ENCODE measurements at places on chromosomes 1 and 21.

DNA sequence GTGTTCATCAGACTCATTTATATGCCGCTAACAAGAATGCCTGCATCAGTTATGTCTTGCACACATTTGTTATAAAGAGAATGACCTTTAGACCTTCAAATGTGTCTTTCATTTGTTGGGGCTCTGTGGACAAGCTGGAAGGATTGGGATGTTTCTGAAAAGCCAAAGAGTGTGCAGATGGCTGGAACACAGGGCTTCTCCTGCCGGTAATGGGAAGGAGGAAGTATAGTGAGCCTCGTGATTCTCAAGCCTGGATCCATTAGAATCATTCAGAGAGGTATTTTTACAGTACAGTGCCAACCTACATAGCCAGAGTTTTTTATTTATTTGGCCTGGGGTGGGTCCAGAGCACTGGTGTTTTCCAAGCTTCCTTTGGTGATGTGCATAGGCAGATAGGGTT, 40.6 kb upstream of the ATP1A1 start:
- no peak for DNase-seq

DNA sequence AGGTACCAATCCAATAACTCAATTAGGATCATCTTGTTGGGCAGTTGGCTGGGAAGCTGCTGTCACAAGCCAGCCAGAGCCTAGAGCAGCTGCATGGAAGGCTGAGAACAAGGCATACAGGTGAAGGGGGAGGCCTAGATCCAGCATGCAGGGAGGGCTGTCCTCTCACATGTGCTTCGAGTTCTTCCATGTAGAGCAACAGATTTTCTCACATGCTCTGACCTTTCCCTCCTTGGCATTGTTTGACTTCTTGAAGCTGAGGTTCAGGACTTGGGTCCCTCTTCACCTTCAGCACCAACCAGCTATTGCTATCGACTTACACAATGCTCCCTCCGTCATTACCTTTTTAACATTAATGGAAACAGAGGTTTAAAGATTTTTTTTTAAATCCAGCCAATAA, 257.7 kb downstream of the ATG4C start:
- DNase-seq = no peak

DNA sequence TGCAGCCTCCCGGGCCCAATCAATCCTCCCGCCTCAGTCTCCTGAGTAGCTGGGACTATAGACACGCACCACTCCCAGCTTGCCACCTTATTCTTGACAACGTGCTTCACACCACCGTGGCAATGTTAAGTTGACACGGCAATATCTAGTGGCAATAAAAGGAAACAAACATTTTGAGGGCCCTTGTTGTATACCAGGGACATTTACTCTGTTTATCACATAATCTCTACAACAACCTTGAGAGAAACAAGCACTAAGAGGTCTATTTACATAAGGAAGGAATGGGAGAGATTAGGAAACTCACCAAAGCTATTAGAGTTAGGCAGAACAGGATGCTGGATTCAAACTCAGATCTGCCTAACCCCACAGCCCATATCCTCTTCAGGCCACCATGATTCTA, 3.1 kb downstream of the KLHDC8A start:
- DNase-seq = no peak

DNA sequence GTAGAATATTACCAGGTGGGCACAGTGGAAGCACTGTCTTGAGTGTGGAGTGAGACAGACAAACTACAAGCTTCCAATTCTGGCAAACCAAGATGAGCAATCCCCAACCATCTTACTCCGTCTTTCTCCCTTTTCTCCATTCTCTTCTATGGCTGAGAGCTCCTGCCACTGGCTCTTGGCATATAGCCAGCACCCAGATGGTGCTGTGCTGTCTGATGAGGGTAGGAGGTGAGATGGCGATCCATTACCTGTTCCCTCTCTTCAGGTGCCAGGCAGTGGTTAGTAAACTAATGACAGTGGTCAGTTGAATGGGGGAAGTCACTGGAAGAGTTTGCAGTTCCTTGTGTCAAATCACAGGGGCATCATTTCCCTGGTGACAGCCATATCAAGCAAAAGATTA, 108.4 kb downstream of the FNBP1L start:
- no peak for DNase-seq

DNA sequence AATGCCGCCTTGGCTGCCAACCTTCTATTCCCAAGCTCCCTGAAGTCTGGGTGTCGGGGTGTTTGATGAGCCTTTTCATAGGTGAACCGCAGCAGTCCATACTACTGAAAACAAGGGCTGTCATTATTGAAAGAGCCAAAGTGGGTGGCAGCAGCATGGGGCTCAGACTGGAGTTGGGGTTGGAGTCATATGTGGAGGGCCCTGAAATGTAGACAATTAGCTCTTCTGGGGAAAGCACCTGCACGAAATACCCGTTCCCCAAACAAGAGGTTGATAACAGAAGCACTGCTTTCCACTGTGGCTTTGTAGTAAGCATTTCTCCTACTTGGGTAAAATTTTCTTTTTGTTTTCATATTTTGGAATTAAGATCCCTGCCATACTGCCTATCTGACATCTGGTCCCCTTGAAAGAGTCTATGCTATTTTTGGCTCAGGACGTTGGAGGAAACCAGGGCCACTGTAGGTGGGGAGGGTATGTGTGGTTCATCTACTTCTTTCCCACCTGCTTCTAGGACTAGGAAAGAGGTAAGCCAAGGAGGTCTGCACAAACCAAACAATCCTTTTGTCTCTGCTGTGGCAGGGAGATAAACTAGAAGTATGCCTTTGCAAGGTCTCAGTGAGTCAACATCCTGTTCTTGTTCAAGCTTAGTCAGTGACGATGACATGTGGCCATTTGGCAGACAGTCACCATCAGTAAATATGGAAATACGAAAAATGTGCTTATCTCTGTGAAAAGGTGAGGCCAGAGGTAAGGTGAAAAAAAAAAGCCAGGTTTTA, 197.0 kb upstream of the UBE2U start:
- no peak for DNase-seq
